Stomach (tissue), 19 donors: ENCODE measurements at places on chromosomes 1 and 21. TPM values are rescaled to one million over a fixed set of nuclear protein-coding genes. Genes with fewer than 3 reads are reported as not detected.

PMVK gene
- 37.4 TPM for polyA plus RNA-seq

BMP8B gene
- 0.68 TPM for polyA plus RNA-seq

SMIM11 gene
- polyA plus RNA-seq, result 8.4 TPM

PLA2G2F gene
- not detected for polyA plus RNA-seq

TLCD4 gene
- polyA plus RNA-seq, result 3.2 TPM

RGS1 gene
- polyA plus RNA-seq, result 13.1 TPM

SYTL1 gene
- polyA plus RNA-seq, result 78.5 TPM

DNA sequence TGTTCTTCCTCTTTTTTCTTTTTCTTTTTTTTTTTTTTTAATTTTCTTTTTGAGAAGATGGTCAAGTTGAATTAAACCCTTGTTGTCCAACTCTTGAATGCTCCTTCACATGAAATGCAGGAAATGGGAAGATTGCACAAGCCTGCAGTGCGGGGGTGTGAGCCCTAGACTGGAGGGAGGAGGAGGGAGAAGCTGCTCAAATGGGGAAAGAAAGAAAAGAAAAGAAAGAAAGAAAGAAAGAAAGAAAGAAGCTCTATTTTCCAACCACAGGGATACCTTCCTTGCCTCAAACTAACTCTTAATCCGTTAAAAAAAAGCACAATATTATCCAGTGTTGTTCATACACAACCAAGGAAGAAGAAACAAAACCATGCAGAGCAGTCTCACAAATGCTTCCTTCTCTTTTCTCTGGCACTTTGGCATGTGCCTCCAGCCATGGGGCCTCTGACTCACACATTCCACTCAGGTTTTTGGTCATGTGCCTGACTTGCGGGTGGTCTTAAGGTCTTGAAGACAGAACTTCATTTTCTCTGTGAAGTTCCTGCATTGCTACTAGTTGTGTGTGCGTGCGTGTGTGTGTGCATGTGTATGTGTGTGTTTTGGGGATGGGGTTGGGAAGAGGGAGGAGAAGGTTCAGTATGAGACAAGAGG, 276.1 kb downstream of the RPS6KC1 start:
- peak; percentile 26 for DNase-seq

DNA sequence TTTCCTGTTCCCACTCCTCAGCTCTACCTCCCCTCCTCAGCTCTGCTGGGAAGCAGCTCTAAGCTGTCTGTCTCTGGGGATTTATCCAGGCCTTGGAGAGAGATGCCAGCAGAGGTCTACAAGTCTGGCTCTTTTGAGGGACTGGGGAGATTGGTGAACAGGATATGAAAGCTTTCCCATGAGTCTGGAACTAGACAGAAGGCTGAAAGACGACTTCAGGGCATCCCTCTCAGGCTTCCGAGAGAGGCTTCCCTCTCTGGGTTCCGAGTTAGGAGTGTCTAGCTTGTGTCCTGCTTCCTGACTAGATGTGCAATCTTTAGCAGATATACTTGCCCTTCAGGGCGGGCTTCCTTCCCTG, 733 bp downstream of the TMEM35B start:
- no peak for DNase-seq

DNA sequence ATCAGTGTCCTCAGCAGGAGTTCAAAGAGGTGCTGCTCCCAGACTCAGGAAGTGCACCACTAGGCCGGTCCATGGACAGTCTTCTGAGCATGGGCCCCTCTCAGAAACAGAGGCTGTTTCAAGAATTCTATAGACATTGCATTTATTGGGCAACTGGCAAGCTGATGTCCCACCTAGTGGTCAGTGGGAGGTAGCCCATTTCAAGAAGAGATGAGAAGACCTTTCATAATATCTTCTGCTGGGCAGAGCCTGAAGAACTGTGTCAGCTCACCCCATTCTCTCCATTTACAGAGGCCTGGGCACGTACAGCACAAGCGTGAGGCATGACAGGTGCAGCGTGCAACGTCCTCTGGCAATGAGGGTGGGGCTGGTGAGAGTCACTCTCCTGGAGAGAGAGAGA, 216.0 kb downstream of the DYRK1A start:
- DNase-seq, result no peak
